ENCODE measurements at places on chromosomes 2 and 18.

- no peak for DNase-seq
- H3K27ac ChIP-seq = no peak overlapping the region
- no peaks in the 10 kb centered on the region for H3K36me3 ChIP-seq
- H3K4me1 ChIP-seq = no peaks in the 10 kb centered on the region
- H3K4me3 ChIP-seq = no peak overlapping the region
These were observed 87.2 kb downstream of the PHLPP1 start for GRCh38 chr18:62802523-62802922.

DNA sequence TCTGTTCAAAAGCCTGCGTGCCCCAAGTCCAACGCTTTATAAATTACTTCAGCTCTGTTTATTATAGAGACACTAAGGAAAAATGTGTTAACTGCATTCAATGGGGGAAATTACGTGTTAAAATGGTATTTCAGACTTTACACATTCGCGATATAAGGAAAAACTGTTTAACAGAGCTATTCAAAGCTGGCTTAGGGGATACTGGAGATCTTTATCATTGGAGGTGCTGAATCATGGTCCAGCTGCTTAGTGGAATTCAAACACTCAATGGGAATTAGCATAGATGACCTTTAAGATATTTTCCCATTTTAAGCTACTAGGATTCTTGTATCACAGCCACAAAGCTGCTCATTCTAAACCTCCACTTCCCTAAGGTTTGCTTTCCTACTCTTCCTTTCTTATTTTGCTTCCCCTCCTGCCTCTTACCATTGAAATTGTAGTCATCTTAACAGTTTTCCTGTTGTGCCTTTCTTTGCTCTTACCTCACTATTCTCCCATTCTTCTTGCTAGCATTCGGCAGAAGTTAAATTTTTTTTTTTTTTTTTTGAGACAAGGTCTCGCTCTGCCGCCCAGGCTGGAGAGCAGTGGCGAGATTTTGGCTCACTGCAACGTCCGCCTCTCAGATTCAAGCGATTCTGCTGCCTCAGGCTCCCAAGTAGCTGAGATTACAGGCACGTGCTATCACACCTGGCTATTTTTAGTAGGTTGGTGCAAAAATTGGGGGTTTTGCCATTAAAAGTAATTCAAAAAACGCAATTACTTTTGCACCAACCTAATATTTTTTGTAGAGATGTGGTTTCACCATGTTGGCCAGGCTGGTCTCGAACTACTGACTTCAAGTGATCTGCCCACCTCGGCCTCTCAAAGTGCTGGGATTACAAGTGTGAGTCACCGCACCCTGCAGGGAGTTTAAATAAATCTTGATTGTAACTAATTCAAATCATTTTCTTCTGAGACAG lies 6.5 kb downstream of the SULT6B1 start:
- H3K27ac ChIP-seq = no peak overlapping the region
- DNase-seq = no peak
- H3K4me3 ChIP-seq = no peak overlapping the region
- no peaks in the 10 kb centered on the region for H3K36me3 ChIP-seq
- peaks cover 36% of the 10 kb centered on the region for H3K27me3 ChIP-seq

DNA sequence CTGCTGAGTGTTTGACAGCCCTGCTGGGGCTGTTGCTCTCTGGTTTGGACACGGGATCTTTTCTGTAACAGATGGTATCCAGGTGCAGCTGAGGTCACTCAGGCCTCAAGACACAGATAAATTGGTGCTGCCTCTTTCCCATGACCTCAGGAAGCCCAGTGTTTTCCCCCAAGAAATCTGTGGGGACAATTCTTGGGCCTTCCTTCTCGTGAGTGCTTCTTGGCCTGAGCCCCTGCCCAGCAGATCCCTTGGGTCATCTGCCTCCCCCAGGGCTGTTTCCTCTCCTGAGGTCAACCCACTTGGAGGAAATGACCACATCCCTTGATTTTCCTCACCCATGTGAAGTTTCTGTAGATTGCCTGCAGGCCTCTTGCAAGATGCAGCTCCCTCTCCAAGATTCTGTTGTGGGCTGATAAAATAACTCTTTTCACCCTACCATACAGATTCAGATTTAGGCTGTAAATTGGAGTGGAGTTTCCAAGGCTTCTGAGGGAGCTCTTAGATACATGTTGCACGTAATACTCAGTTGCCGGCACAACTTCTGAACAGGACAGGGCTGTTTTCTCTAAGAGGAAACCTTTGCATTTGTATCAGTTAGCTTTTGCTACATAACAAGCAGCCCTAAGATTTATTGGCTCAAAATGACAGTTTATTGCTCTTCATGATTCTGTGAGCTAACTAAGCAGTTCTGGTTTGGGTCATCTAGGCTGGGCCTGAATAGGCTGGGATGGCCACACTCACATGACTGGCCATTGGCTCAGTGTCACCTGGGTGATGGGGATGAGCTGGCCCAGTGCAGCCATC lies 13.1 kb downstream of the ZAP70 start:
- H3K27me3 ChIP-seq = no peaks in the 10 kb centered on the region
- no peak overlapping the region for H3K4me3 ChIP-seq
- no peak for DNase-seq
- peaks cover 92% of the 10 kb centered on the region for H3K36me3 ChIP-seq
- peak overlapping the region; percentile 26 for H3K27ac ChIP-seq

DNA sequence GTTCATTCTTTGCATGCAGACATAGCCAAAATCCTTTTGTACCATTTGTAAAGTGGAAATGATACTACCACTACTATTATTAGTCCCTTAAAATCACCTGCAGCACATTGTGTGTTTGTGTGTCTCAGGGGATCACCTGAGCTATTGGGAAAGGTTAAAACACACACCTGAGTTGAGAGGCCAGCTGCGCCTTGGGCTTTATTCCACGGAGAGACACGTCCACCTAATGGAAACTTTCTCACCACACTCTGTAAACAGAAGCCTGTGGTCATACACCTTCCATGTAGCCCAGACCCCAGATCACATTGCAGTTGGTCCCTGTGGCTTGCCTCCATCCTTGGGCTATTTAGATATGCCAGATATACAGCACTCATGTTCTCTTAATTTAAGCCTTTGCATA lies 81.8 kb upstream of the SH3BP4 start:
- peaks cover 9% of the 10 kb centered on the region for H3K27me3 ChIP-seq
- no peaks in the 10 kb centered on the region for H3K36me3 ChIP-seq
- H3K4me1 ChIP-seq = no peaks in the 10 kb centered on the region
- H3K4me3 ChIP-seq = no peak overlapping the region
- DNase-seq = no peak

GRCh38 chr2:8475349-8476031 lies 206.4 kb upstream of the ID2 start:
- H3K27me3 ChIP-seq = no peaks in the 10 kb centered on the region
- no peak overlapping the region for H3K4me3 ChIP-seq
- H3K36me3 ChIP-seq = peaks cover 37% of the 10 kb centered on the region
- peak overlapping the region; percentile 77 for H3K27ac ChIP-seq
- peaks cover 93% of the 10 kb centered on the region for H3K4me1 ChIP-seq
- DNase-seq = peak; percentile 31

GRCh38 chr2:81196933-81197628 lies 892.5 kb upstream of the LRRTM1 start:
- no peak overlapping the region for H3K4me3 ChIP-seq
- no peaks in the 10 kb centered on the region for H3K4me1 ChIP-seq
- H3K36me3 ChIP-seq = no peaks in the 10 kb centered on the region
- DNase-seq = no peak
- H3K27me3 ChIP-seq = no peaks in the 10 kb centered on the region

Measured in activated CD4-positive, alpha-beta memory T cell treated with anti-CD3 and anti-CD28 coated beads, Interleukin-2, amount 10 ng/mL, durations not matched to agents 7 days and 5 days (primary cell).